ENCODE measurements at places on chromosomes 7 and 10.

DNA sequence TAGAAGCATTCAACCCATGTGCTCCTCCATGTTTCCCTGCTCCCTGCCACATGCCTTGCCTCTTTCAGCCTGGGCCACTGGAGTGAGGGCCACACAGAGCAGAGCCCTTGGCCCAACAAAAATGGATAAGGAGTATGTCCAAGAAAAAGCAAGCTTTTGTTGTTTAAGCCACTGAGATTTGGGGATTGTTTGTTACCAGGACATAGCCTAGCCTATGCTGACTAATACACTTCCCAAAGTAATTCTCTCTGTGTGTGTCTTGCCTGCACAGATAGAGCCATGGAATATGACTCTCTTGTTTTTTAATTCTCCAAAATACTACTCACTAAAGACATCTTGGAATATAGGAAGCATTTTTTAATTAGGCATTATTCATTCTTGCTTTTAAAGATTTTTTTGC lies 13.5 kb upstream of the ITIH2 start:
- no peak for DNase-seq

DNA sequence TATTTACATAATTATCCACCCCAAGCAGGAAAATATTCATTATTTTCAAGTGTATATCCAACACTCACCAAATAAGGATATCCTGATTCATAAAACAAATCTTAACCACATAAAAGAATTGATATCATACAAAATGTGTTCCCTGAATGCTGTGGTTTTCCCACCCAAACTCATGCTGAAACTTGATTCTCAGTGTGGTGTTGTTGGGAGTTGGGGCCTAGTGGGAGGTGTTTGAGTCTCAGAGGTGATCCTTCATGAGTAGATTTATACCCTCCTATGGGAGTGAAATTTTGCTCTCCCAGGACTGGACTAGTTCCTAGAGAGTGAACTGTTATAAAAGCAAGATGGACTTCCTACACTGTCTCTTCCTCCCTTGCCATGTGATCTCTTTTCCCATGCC lies 1028.3 kb downstream of the SORCS1 start:
- no peak for DNase-seq

GRCh38 chr10:13555884-13556510 lies 27.2 kb upstream of the BEND7 start:
- DNase-seq: no peak

DNA sequence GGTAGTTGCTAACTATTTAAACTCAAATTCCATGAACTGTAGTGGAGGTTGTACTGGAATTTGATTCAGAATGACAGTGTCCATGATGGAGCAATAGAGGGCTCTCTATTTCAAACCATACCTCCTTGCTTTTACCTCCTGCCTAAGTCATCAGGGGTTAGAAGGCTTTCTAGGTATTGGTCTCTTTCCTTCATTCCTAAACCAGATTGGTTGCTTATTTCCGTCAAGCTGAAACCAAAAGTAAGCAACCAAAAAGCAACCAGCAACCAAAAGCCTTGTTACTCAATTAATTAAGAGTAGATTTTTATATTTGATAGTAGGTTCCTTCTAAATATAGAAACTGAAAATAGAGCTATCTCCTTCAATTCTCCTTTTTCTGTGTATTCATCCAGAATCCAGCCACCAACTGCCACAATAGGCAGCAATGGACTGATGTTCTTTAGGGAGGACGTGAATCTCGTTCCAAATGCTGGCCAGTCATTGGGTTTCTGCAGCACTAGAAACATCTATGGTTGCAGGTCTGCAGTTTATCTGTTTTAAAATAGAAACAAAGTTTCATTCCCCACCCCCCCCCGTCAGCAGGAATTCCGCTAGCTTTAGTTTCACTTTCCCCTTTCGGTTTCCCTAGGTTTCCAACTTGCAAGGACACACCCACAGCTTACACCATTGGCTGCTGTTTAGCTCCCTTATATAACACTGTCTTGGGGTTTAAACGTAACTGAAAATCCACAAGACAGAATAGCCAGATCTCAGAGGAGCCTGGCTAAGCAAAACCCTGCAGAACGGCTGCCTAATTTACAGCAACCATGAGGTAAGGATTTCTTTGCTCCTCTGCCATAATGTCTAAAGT lies at the start of gene IFIT1:
TSS of gene IFIT1 (plus strand) at position 717 of the 850 bp plus-strand sequence. CDS start at position 807, 90 bp downstream.
- no peak for DNase-seq

DNA sequence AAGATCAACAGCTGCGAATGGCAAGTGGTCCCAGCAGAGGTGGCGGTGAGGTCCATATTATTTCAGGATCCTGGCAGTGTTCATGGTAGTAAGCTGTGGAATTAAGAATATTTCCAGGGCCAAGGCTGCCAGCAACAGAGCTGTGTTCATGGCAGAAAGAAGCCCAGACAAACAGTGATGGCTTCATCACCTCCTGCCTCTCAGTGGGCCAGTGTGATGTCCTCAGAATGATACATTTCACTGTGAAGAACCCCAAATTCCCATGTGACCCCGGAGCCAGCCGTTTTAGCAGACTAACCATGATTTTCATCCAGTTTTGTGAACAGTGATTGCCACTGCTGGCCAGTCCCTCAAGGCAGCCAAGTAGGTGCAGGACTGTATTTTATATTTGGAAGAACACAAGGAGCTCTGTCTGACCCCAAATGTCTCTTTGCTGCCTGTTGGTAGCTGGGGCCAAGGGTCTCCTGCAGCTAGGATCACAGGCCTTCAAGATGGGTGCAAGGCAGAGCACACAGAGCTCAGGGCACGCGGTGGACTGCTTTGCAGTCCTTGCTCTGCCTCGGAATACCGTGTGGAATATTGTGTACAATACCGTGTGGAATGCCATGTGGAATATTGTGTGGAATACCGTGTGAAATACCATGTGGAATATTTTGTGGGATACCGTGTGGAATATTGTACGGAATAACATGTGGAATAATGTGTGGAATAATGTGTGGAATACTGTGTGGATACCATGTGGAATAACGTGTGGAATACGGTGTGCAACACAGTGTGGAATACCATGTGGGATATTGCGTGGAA lies 132.3 kb upstream of the CHST15 start:
- peak; percentile 35 for DNase-seq

All from stimulated activated effector memory CD8-positive, alpha-beta T cell treated with anti-CD3 and anti-CD28 coated beads, Interleukin-12 subunit alpha, Interleukin-12 subunit beta, amount 100 ng/mL, for 72 hours (primary cell).